ENCODE measurements at places on chromosomes 11 and 22. TPM values are rescaled to one million over a fixed set of nuclear protein-coding genes. Genes with fewer than 3 reads are reported as not detected.

GRCh38 chr11:45017329-45017728, 66.6 kb upstream of the TP53I11 start:
- no peak overlapping the region for H3K27ac ChIP-seq
- H3K36me3 ChIP-seq, result no peaks in the 10 kb centered on the region
- no peak overlapping the region for H3K4me3 ChIP-seq
- no peak for DNase-seq

DNA sequence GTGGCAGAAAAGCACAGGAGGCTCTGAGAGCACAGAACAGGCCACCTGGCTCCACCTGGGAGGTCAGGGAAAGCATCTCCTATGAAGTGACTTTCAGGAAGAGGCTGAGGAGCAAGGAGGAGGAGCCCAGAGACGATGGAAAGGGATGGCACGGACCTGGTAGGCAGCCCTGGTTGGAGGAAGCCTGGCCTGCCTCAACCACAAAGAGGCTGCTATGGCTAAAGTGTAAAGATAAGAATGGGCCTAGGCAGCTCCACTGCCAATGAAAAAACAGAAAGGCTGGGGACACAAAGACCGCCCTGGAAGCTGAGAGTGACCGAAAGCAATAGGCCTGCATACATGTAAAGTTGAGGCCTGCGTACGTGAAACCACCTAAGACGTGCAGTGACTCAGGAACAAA, 31.2 kb upstream of the ETS1 start:
- DNase-seq, result no peak
- H3K27ac ChIP-seq, result no peak overlapping the region
- no peaks in the 10 kb centered on the region for H3K27me3 ChIP-seq
- no peaks in the 10 kb centered on the region for H3K36me3 ChIP-seq
- no peaks in the 10 kb centered on the region for H3K4me1 ChIP-seq

- no peak overlapping the region for H3K4me3 ChIP-seq
- DNase-seq, result no peak
- H3K4me1 ChIP-seq, result no peaks in the 10 kb centered on the region
- no peaks in the 10 kb centered on the region for H3K27me3 ChIP-seq
These were observed 221.1 kb upstream of the NARS2 start for GRCh38 chr11:78795621-78796261.

- H3K27ac ChIP-seq, result no peak overlapping the region
- H3K27me3 ChIP-seq, result no peaks in the 10 kb centered on the region
- peaks cover 23% of the 10 kb centered on the region for H3K36me3 ChIP-seq
- no peaks in the 10 kb centered on the region for H3K4me1 ChIP-seq
These were observed 29.1 kb upstream of the DLAT start for GRCh38 chr11:111996129-111996528.

DNA sequence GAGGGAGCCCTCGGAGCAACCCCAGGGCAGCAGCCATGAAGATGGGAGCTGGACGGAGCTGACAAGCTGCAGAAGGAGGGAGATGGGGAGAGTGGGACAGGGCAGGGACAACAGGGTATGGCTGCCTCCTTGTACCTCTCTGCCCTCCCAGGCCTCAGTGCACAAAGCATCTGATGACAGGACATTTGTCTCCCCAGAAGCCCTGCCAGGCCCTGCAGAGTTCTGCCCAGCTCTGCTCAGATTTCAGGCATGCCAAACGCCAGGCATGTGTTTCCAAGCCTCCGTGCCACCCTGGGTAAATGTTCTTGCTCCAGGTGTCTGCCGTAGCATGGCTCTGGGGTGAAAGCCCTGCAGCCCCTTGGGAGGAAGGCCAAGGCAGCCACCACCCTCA, 1.1 kb upstream of the IFITM10 start:
- no peak overlapping the region for H3K4me3 ChIP-seq
- H3K4me1 ChIP-seq, result no peaks in the 10 kb centered on the region
- no peaks in the 10 kb centered on the region for H3K36me3 ChIP-seq
- no peaks in the 10 kb centered on the region for H3K27me3 ChIP-seq
- H3K27ac ChIP-seq, result no peak overlapping the region
- DNase-seq, result no peak

- no peak overlapping the region for H3K4me3 ChIP-seq
- H3K36me3 ChIP-seq, result no peaks in the 10 kb centered on the region
- H3K27me3 ChIP-seq, result no peaks in the 10 kb centered on the region
- DNase-seq, result no peak
- no peak overlapping the region for H3K27ac ChIP-seq
- no peaks in the 10 kb centered on the region for H3K4me1 ChIP-seq
These were observed 18.4 kb downstream of the B3GAT1 start for GRCh38 chr11:134393638-134394037.

GRCh38 chr22:45896964-45897538, 79.9 kb downstream of the WNT7B start:
- H3K4me3 ChIP-seq, result no peak overlapping the region
- no peaks in the 10 kb centered on the region for H3K4me1 ChIP-seq
- H3K27me3 ChIP-seq, result no peaks in the 10 kb centered on the region
- DNase-seq, result no peak
- H3K36me3 ChIP-seq, result no peaks in the 10 kb centered on the region

DNA sequence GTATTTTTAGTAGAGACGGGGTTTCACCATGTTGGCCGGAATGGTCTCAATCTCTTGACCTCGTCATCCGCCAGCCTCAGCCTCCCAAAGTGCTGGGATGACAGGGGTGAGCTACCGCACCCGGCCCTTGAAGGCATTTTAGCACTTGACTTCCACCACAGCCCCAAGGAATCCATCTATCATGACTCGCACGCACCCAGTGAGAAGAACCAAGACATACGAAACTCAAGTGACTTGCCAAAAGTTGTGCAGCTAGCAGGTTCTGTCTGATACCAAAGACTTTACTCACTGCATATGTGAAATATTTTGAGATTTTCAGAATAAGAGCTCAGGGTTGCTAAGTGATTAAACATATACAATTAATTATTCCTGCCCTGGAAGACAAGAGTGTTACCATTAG, 21.0 kb downstream of the FLI1 start:
- no peak overlapping the region for H3K4me3 ChIP-seq
- no peak for DNase-seq

- H3K36me3 ChIP-seq, result no peaks in the 10 kb centered on the region
- H3K27ac ChIP-seq, result no peak overlapping the region
- H3K4me1 ChIP-seq, result no peaks in the 10 kb centered on the region
These were observed 7.8 kb downstream of the SIGIRR start for GRCh38 chr11:406796-407650.

- no peak overlapping the region for H3K4me3 ChIP-seq
- no peak for DNase-seq
- H3K36me3 ChIP-seq, result no peaks in the 10 kb centered on the region
- no peaks in the 10 kb centered on the region for H3K27me3 ChIP-seq
- no peak overlapping the region for H3K27ac ChIP-seq
These were observed 43.1 kb upstream of the AMOTL1 start for GRCh38 chr11:94725097-94725496.

- H3K36me3 ChIP-seq, result no peaks in the 10 kb centered on the region
- no peaks in the 10 kb centered on the region for H3K27me3 ChIP-seq
- no peak overlapping the region for H3K27ac ChIP-seq
These were observed 850.1 kb downstream of the NTM start for GRCh38 chr11:132220474-132220873.

- H3K36me3 ChIP-seq, result no peaks in the 10 kb centered on the region
- no peak overlapping the region for H3K4me3 ChIP-seq
- no peaks in the 10 kb centered on the region for H3K27me3 ChIP-seq
- DNase-seq, result no peak
- no peaks in the 10 kb centered on the region for H3K4me1 ChIP-seq
- H3K27ac ChIP-seq, result no peak overlapping the region
These were observed 112.1 kb upstream of the DRD2 start for GRCh38 chr11:113587308-113587739.

DNA sequence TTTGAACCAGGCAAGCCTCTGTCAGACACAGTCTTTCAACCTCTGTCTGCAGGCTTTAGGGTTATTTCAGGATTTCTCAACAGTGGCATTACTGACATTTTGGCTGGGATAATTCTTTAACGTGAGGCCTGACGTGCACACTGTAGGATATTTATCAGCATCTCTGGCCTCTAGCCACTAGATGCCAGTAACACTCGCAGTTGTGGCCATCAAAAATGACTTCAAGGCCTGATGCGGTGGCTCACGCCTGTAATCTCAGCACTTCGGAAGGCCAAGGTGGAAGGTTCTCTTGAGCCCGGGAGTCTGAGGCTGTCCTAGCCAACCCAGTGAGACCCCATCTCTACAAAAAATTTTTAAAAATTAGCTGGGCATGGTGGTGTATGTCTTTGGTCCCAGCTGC, 113.0 kb downstream of the CCDC81 start:
- H3K36me3 ChIP-seq, result no peaks in the 10 kb centered on the region
- peaks cover 2% of the 10 kb centered on the region for H3K4me1 ChIP-seq

GRCh38 chr11:32426192-32426591, 9.1 kb downstream of the WT1 start:
- no peaks in the 10 kb centered on the region for H3K4me1 ChIP-seq
- no peaks in the 10 kb centered on the region for H3K36me3 ChIP-seq
- H3K27me3 ChIP-seq, result no peaks in the 10 kb centered on the region
- DNase-seq, result no peak

DNA sequence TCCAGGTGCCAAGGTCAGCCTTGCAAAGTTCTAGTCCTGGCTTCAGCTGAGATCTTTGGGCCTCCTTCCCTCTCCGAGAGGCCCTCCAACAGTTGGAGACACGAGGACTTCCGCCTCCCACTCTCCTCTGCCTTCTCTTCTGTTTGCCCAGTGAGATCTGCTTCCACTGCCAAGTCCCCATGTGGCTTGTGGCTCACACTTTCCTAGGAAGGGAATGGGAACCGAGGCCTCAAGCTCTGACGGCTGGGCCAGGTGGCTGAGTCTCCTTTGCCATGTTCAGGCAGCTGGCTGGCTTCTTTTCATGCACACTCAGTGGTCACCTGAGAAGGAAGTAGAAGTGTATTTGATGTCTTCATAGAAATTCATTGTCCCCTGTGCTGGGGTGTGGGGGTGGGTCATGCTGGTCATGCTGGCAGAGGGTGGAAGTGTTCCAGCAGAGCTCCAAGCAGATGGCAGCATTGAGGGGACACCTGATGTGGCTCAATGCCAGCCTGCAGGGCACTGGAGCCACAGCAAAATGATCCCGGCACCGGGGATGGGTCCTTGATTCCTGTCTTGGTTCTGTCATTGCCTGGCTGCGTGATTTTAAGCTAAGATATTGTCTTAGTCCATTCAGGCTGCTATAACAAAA, 130.4 kb downstream of the ADAMTS15 start:
- no peak overlapping the region for H3K4me3 ChIP-seq
- no peaks in the 10 kb centered on the region for H3K36me3 ChIP-seq
- H3K4me1 ChIP-seq, result peaks cover 1% of the 10 kb centered on the region
- DNase-seq, result no peak
- no peaks in the 10 kb centered on the region for H3K27me3 ChIP-seq

DNA sequence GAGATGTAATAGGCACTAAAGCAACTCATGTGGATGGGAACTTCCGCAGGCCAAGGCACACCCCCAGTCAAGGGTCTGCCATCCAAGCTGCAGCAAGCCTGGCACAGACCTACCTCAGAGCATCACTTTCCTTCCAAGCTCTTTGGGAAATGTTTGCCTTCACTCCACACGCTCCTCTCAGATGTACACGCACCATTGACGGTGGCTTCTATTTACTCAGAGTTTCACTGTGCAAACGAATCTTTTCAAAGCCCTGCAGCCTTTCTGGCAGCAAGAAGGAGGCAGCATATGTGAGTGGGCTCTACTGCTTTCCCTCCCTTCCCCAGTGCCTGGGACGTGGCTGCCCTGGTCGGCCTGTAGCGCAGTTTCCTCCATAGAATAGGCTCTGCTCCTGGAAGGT, 60.9 kb upstream of the USP47 start:
- H3K4me1 ChIP-seq, result no peaks in the 10 kb centered on the region

DNA sequence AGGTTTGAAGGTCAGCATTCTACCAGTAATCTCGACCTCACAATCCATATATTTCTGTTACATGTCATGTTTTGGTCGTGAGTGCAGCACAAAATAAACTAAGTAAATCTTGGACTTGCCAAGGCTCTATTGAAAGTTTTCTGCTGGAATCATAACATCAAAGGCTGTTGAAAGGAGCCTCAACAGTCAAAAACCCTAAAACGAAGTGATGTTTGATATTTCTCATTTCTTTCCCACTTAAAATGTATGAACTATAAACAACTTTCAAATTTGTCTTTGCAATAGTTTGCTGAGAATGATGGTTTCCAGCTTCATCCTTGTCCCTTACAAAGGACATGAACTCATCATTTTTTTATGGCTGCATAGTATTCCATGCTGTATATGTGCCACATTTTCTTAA, 1118.5 kb downstream of the LRRC4C start:
- no peak overlapping the region for H3K4me3 ChIP-seq
- H3K27me3 ChIP-seq, result no peaks in the 10 kb centered on the region
- H3K36me3 ChIP-seq, result no peaks in the 10 kb centered on the region
- no peak for DNase-seq

GRCh38 chr11:100903284-100903683, 216.2 kb downstream of the ARHGAP42 start:
- DNase-seq, result no peak
- no peaks in the 10 kb centered on the region for H3K27me3 ChIP-seq
- H3K36me3 ChIP-seq, result no peaks in the 10 kb centered on the region
- H3K4me1 ChIP-seq, result no peaks in the 10 kb centered on the region
- H3K4me3 ChIP-seq, result no peak overlapping the region

GRCh38 chr11:61626580-61627380, 45.9 kb upstream of the SYT7 start:
- H3K4me1 ChIP-seq, result no peaks in the 10 kb centered on the region
- H3K36me3 ChIP-seq, result no peaks in the 10 kb centered on the region
- no peaks in the 10 kb centered on the region for H3K27me3 ChIP-seq
- H3K4me3 ChIP-seq, result no peak overlapping the region
- H3K27ac ChIP-seq, result no peak overlapping the region
- DNase-seq, result no peak

GRCh38 chr22:29151316-29151715, 54.4 kb upstream of the EMID1 start:
- no peak overlapping the region for H3K27ac ChIP-seq
- peak; percentile 43 for DNase-seq
- no peaks in the 10 kb centered on the region for H3K27me3 ChIP-seq
- H3K4me3 ChIP-seq, result no peak overlapping the region

- no peaks in the 10 kb centered on the region for H3K36me3 ChIP-seq
- no peak overlapping the region for H3K27ac ChIP-seq
- no peaks in the 10 kb centered on the region for H3K4me1 ChIP-seq
- no peaks in the 10 kb centered on the region for H3K27me3 ChIP-seq
These were observed 40.8 kb upstream of the IGSF9B start for GRCh38 chr11:133997554-133997953.

CCDC73 gene
- not detected for total RNA-seq

VSIG10L2 gene
- not detected for total RNA-seq

OR6T1 gene
- total RNA-seq, result not detected

CDC42EP1 gene
- total RNA-seq, result 76.3 TPM

GRAMD1B gene
- 4.6 TPM for total RNA-seq

STK33 gene
- 0.88 TPM for total RNA-seq

MEI1 gene
- total RNA-seq, result 1.4 TPM

NAA40 gene
- total RNA-seq, result 16.1 TPM

MYO7A gene
- 11.6 TPM for total RNA-seq

MRGPRX3 gene
- total RNA-seq, result not detected

CASP5 gene
- 2.0 TPM for total RNA-seq

Measured in aorta (tissue), 5 donors.